CD4-positive, alpha-beta T cell treated with Interleukin-17A for 1 hour (primary cell): ENCODE measurements at places on chromosomes 12 and 14.

GRCh38 chr14:78637489-78637888 lies 467.3 kb downstream of the NRXN3 start:
- DNase-seq, result no peak

GRCh38 chr12:5432011-5432400 lies at the start of gene NTF3:
NTF3 (plus strand) TSS chr12:5432108; CDS start chr12:5432325, 217 bp downstream.
- no peak for DNase-seq

DNA sequence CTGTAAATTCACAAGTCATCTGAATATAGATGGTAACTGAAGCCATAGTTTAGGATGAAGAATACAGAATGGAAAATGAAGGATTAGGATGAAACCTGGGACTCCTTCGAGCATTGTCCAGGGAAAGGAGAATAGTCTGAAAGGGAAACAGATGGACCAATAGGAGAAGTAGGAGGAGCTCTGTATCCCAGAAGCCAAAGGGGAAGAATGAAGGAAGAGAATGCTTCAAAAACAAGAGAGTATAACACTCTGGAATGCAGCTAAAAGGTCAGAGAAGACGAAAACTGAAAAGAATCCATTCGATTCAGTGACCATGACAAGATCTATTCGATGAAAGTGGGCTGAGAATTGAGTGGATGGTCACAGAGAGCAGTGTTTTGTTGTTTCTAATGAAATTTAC lies 1.0 kb downstream of the GMFB start:
- DNase-seq, result no peak

GRCh38 chr12:97005174-97005573 lies 98.1 kb downstream of the NEDD1 start:
- no peak for DNase-seq

- DNase-seq, result no peak
Measured at GRCh38 chr14:91233936-91234790, 10.3 kb downstream of the GPR68 start.

- DNase-seq, result no peak
Measured at GRCh38 chr12:90274407-90274806, 565.8 kb upstream of the ATP2B1 start.

DNA sequence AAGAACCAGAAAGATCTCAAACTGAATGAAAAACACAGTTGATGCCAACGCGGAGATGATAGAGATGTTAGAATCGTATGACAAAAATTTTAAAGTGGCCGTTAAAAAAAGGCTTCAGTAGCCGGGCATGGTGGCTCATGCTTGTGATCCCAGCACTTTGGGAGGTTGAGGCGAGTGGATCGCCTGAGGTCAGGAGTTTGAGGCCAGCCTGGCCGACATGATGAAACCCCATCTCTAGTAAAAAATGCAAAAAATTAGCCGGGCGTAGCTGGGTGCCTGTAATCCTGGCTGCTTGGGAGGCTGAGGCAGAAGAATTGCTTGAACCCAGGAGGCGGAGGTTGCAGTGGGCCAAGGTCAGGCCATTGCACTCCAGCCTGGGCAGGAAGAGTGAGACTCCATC lies 5.4 kb upstream of the ACVRL1 start:
- no peak for DNase-seq

DNA sequence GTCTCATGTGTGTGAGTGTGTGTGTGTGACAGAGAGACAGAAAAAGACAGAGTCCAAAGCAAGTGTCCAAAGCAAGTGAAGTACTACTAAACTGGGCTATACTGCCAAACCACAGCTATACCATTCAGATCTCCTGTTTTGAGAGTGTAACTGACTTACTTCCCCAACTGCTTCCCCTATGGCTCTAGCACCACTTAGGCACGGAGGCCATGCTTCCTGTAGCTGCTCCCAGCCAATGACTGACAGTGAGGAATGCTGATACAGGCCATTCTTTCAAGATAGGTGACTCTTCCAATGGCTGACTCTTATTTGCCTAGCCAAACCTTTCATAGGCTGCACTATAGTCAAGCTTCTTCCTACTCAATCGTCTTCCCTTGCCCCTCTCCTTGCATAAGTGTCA lies 393.2 kb downstream of the BCAT1 start:
- no peak for DNase-seq

DNA sequence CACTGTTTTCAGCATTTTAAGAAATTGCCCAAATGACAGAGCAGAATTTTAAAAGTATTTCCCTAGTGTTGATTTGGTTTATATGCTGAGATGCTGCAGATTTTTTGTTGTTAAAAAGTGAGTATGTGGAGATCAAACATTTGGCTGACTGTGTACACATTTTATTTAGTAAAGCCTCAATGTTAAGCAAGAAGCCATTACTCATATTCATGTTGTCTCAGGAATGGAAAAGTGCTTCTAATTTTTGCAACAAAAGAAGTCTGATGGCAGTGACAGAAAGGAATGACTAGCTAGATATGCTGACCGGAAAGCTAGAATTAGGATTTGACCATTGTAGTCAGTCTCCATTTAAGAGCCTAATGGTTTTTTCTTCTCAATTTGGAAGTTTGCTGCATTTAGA lies 22.5 kb downstream of the SLC38A6 start:
- DNase-seq, result no peak

GRCh38 chr14:45083617-45083975 lies 320 bp upstream of the PRPF39 start:
- DNase-seq, result no peak

- peak; percentile 92 for DNase-seq
Measured at GRCh38 chr14:101721951-101722661, 39.4 kb upstream of the PPP2R5C start.

DNA sequence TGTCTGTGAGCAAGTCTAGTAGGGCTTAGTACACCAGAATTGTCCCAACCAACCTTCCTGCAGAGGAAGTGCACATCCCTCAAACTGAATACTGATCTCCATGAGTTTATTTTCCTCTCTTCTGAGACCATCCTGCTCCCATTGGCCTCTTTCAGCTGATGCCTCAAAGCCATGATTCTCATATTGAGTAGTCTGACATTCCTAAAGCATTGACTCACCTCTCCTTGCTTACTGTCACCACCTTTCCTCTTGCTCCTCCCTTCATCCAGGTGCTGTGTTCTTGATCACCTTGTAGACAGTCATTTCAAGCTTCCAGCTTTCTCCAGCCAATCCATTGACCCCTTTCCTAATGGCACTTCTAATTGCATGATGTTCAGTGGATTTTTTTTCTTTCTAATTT lies 583.7 kb upstream of the USP15 start:
- DNase-seq, result no peak

GRCh38 chr14:95623195-95623594 lies 63.0 kb upstream of the TCL1B start:
- DNase-seq, result no peak

DNA sequence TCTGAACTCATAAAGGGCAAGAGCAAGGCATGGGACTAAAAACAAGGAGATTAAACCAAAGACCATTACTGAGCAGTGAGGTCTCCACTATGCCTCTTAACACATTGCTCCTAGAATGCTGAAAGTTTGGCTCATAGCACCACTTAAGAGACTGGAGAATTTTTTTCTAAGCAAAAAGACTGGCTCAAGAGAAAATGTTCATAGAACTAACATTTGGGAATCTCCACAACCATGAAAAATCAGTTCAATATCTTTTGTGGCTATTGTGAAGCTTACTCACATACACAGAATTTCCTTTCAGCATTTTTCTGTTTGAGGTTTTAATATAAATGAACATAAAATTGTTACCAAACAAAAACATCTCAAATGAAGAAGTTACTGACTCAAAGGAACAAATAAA lies 255.8 kb downstream of the CCDC91 start:
- DNase-seq, result no peak

GRCh38 chr12:124947561-124948398 lies 33.3 kb upstream of the UBC start:
- no peak for DNase-seq

- no peak for DNase-seq
Measured at GRCh38 chr14:59086241-59086882, 102.1 kb upstream of the DAAM1 start.

GRCh38 chr14:105273062-105273461 lies 24.7 kb downstream of the BTBD6 start:
- no peak for DNase-seq

- DNase-seq, result no peak
Measured at GRCh38 chr14:104479901-104480300, 99.7 kb upstream of the C14orf180 start.

DNA sequence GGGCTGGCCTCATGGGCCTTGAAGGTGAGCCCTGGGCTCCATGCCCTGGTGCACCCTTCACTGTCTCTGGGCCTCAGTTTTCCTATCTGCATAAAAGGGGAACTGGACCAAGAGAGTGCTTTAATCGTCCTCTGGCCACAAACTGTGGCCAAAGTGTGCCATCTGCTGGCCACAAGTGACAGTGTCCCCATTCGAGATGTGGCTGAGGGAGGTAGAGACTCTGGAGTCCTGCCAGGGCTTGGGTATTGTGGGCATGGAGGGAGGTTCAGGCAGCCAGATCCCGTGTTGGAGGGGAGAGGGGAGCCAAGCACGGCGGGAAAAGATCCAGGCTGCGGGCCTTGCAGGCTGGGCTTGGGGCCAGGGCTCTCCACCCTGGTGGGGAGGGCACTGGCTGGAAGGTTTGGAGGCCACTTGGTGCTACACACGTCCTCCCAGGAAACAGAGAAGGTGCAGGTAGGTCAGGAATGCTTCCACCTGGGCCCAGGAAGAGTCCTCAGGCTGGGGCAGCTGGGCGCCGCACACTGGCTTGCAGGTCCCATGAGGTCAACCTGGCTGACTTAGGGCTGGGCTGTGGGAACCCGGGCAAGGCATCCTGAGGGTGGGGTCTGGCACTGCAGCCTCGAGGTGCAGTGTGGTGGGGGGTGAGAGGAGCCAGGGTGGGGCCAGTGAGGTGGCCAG lies 7.3 kb upstream of the KIF26A start:
- DNase-seq, result peak; percentile 15

DNA sequence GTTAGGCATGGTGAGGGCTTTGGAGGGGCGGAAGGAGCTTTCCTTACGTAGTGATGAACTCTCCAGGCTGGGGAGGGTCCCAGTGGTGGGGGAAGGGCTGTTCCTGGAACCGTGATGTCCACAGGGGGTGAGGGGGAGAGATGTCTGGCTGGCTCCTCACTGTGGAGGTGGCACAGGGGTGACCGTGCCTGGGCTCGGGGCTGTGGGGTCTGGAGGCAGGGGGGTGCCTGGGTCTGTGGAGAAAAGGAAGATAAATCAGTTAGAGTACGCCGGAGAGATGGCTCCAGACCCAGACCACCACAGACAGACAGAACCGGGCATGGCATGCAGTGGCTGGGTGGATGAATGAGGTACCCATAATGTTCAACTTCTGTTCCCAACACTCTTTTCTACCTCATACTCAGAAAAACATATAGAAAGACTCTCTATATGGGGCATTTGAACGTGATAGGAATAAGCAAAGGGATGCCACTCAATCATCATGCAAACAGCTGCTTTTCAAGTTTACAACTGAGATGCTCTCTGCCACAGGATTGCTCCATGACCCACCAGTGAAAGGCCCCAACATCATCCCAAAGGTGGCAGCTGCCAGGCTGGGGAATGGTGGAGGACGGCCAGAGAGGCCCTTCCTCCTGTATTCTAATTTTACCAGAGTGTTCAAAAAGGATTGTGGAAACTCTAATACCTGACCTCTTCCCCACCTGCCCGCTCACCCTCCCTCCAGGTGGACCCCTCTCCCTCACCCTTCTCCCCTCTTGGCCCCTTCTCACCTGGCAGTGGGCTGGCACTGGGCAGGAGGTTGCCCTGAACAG lies 5.6 kb downstream of the MYL6 start:
- peak; percentile 27 for DNase-seq

GRCh38 chr14:94816113-94816512 lies 46.2 kb upstream of the GSC start:
- DNase-seq, result no peak

DNA sequence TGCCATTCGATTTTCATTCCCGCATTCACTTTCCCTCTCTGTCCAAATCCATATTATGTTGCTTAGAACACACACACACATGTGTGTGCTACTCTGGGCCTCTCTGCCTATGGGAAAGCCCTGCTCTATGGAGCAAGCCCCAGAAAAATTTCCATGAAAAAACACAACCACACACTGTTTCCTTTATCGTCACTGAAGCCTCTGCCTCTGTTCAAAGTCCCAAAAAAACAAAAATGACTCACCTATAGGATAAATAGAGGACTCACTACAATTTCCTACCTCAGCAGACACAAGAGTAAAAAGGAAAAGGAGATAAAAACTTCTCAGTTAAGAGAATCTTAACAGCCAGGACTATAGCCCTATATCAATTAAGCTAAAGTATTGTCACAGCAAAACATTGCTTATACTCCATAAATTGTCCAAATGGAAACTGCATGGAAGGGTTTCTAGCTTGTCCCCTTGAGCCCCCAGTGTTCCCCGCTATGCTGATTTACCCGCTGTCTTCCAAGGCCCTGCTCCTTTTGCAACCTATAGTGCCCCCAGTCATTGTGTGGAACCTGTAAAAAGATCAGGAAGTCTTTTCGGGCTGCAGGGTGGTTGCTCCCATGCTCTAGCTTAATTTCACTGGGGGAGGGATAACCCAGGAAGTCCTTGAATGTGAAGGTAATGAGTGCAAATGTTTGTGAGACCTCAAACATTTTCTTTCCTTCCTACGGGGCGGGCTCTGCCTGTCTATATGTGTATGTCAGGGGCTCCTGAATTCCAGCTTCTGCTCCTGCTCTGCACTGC lies 11.1 kb upstream of the PIP4K2C start:
- DNase-seq, result no peak

GRCh38 chr12:95763809-95764253 lies 26.7 kb downstream of the NTN4 start:
- no peak for DNase-seq

GRCh38 chr12:96824074-96824837 lies 82.8 kb upstream of the NEDD1 start:
- DNase-seq, result no peak

GRCh38 chr14:92819011-92819597 lies 25.0 kb downstream of the GOLGA5 start:
- no peak for DNase-seq

DNA sequence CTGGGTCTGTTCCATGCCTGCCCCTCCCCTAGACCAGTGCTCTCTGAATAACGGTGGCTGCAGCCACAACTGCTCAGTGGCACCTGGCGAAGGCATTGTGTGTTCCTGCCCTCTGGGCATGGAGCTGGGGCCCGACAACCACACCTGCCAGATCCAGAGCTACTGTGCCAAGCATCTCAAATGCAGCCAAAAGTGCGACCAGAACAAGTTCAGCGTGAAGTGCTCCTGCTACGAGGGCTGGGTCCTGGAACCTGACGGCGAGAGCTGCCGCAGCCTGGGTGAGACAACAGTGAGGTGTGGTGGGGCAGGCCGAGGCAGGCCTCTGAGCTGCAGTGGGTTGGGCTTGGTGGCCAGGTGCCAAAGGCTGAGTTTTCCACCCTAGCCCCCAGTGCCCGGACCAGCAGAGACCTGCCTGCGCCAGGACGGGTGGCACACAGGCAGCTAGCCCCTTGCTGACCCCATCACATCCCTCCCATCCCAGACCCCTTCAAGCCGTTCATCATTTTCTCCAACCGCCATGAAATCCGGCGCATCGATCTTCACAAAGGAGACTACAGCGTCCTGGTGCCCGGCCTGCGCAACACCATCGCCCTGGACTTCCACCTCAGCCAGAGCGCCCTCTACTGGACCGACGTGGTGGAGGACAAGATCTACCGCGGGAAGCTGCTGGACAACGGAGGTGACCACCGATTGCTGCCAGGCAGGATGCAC lies 28.2 kb upstream of the LRP1-AS start:
- DNase-seq, result peak; percentile 27
